ENCODE measurements at places on chromosomes 1 and 21. TPM values are rescaled to one million over a fixed set of nuclear protein-coding genes. Genes with fewer than 3 reads are reported as not detected.

The TCEA3 gene
- 67.6 TPM for total RNA-seq

The LCA5L gene
- not detected for total RNA-seq

The VHLL gene
- total RNA-seq, result not detected

DNA sequence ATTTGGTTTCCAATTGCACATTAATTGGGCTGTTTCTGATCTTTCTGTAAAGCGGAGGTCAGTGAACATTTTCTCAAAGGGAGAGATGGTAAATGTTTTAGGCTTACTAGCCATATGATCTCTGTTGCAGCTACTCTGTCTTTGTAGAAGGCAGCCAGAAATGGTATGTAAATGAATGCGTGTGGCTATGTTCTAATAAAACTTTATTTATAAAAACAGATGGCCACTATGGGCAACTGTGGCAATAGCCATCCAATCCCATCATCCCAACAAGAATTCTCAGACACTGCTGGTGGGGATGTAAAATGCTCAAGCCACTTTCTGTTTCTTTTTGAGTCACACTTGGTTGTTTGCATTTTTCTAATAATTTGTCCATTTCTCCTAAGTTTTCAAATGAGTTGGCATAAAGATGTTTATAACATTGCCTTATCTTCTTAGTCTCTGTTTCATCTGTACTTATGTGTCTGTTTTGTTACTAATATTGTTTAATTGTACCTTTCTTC lies 448.8 kb upstream of the VAMP3 start:
- no peak for DNase-seq

DNA sequence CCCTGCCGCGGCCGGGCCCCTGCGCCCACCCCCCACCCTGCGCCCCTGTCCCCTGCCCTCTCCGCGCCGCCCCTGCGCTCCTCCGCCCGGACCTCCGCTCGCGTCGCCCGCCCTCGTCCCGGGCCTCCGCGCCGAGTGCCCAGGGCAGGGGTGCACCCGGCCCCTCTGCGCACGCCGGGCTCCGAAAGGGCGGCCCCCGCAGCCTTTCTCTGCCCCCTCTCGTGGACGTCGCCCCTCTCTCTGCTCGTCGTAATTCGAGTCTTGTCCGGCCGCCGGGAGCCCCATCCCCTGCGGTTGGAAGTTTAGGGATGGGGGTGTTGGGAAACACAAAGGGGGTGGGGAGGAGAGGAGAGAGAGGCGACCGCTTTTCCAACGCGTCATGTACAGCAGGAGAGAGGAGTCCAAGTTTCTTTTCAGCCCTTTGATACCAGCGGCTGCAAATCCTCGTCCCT lies 407 bp downstream of the GALNT2 start:
- DNase-seq, result no peak

DNA sequence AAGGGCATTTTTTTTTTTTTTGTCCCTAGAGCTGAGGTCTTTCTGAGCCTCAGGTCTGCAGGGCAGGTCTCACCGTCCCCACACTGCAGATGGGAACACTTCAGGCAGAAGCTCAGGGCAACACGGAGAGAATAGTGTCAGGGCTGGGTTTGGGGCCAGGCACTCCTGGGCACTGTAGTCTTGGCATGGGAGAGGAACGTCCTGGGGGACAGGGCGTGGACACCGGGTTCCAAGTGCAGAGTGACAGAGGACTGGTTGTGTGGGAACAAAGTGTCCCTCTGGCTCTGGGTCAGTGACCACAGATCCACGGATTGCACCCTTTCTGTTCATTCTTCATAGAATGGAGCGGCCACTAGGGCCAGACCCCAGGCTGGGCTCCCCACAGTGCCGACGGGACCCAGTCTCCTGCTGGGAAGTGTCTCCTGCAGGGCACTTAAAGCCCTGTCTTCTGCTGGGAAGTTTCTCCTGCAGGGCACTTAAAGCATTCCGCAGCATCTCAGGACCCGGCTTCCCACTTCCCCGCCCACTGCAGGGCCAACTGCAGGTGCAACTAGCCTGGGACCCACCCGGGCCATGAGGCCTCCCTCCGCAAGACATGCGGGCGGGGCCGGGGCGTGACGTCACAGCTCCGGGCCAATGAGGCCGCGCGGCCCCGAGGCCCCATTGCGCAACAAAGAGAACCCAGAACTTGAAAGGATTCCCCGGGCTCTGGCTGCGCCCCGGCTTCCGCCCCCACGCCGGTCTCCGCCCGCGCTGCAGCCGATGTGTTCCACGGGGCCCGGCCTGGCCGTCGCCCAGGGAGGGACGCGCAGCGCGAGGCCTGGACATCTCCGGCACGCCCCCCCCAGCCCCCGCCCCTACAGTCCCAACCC lies 1.2 kb downstream of the GPR153 start:
- peak; percentile 93 for DNase-seq

DNA sequence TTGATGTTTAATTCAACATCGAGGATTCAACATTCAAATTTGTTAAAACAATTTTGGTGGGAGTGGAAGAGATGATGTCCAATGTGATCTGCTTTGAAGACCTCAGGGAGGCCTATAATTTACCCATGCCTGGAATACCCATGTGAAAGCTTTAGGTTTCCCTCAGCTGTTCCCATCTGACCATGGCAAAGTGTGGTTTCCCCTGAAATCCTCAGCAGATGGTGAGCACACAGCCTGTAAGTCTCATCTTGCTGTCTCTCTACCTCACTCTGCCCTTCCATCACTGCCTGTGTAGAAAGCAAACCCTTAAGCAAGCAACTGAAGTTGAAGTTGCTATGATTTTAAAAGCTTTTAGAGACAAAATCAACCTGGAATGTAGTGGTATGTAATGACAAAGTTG lies 80.1 kb upstream of the ATF3 start:
- DNase-seq, result no peak

- DNase-seq, result no peak
Measured at GRCh38 chr21:28391938-28392849, 600.5 kb downstream of the LTN1 start.
